ENCODE measurements at places on chromosomes 1 and 21. TPM values are rescaled to one million over a fixed set of nuclear protein-coding genes. Genes with fewer than 3 reads are reported as not detected.

DNA sequence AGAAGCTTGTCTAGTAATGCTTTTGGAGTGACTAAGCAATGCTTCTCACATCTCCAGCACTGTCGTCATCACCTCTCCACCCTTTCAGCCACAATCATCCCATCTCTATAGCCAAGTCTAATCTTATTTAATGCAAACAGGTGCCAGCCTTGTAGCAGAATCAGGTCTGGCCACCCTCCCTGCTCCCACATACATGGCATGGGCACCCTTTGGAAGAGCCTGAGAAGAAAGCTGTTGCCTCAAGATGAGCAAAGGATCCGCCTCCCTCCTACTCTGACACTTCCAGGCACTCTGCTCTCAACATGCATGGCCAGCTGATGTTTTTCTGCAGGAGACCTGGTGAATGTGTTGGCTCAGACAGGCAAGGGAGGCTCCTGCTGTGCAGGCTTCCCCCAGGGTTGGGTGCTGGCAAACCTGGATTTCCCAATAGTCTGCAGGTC, 113.1 kb upstream of the GRIK3 start:
- no peak for DNase-seq

DNA sequence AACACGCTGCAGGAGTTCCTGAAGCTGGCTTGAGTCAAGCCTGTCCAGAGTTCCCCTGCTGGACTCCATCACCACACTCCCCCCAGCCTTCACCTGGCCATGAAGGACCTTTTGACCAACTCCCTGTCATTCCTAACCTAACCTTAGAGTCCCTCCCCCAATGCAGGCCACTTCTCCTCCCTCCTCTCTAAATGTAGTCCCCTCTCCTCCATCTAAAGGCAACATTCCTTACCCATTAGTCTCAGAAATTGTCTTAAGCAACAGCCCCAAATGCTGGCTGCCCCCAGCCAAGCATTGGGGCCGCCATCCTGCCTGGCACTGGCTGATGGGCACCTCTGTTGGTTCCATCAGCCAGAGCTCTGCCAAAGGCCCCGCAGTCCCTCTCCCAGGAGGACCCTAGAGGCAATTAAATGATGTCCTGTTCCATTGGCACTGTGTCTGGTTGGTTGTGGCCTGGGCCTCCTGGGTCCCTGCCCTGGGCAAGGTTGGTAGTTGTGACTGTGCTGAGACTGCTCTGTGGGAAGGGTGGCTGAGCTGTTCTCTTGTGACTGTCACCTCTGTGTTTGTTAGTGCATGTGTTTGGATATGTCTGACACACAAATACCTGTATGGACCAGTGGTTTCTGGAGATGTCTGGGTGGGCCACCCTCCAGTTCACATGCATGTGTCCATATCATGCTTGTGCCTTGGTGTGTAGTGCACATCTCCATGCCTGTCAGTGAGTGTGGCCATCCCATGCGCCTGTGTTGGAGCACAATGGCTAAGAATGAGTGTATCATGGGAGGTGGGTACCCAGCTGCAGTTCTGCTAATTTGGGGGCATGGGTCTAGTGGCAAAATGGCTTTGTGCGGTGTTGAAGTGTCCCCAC, 1.4 kb downstream of the SH3BGRL3 start:
- no peak for DNase-seq

DNA sequence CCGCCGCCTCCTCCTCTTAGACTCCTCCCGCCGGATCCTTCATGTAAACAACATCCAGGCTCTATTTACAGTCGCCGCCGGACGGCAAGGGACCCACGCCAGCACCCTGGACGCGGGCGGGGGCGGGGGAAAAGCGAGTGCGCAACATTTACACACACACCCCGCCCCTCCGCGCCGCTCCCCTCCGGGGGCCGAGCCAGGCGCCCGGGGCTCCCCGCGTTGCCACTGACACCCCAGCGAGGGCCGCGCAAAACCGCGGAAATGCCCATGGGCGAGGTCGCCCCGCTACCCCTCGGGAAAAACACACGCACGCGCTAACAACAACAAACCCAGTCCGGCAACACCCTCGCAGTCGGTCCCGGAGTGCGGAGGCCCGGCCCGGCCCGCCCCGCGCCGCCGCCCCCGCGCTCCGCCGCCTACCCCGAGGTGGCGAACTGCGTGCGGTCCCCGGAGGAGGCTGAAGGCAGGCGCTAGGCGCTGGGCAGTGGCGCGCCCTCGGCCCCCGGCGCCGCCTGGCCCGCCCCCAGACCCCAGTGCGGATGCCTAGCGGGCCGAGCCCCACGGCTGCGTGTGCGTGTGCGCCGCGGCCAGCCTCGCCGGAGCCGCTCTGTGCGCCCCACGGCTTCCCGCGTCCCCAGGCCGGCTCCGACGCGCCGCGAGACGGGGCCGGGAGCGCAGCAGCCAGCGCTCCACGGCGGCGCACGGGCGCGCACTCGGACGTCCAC, 81.1 kb upstream of the AK4 start:
- peak; percentile 58 for DNase-seq

DNA sequence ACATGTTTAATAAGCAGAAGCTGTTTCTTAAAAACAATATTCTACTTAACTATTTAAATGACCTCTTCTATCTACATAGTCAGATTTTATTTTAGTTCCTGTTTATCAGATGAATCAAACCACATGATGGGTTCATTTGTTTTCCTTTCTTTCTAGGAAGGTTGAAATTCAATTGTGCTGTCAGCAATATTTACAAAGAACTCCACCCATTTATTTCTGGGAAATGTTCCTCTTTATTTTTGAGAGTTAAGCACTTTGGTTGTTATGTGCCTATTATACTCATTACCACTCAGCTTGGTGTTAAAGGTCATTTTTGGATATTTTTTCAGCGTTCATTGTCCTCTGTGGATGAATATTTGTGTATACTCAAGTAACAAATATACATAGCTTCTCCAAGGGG, 84.9 kb downstream of the C4BPA start:
- no peak for DNase-seq

DNA sequence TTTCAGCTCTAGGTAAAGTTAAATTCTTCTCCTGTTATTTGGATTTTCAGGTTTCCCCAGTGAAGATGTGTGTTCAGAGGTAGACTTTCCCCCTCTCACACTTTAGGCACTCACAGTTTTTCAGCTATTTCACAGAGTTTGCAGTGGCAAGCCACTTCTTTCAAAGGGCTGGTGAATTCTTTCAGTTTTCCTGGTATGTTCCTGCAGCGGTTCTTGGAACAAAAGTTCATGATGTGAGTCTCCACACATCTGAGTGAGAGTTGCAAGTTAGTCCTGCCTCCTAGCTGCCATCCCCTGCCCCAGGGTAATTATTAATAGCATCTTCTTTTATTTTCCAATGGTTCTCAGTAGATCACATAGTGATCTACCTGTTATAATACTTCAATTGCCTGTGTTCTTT, 27.3 kb upstream of the CD84 start:
- DNase-seq = no peak

DNA sequence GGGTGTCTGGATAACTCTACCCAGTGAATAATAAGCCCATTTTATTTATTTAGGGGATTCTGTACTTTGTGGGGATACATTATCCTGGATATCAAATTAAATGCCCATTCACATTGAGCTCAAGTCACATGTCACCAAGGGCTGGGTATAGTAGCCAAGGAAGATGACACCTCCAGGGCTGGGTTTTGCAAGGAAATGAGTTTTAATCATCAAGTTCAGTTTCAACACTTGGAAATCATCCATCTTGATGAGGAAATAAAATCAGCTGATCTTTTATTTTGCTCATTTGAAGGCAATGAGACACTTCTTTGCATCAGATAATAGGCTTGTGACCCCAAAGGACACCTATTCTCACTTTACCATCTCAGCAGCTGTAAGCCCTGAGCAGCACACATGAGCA, 80.0 kb upstream of the TNR start:
- DNase-seq = no peak

GRCh38 chr1:214791961-214792360, 189.0 kb downstream of the CENPF start:
- DNase-seq = peak; percentile 50

SLAMF9 gene
- 0.28 TPM for total RNA-seq

GRCh38 chr1:167797015-167797414, 75.2 kb downstream of the MPZL1 start:
- DNase-seq = peak; percentile 99
